Activated naive CD4-positive, alpha-beta T cell treated with anti-CD3 and anti-CD28 coated beads, Interleukin-2, amount 50 U/mL, for 16 hours (primary cell): ENCODE measurements at places on chromosomes 3 and 15.

DNA sequence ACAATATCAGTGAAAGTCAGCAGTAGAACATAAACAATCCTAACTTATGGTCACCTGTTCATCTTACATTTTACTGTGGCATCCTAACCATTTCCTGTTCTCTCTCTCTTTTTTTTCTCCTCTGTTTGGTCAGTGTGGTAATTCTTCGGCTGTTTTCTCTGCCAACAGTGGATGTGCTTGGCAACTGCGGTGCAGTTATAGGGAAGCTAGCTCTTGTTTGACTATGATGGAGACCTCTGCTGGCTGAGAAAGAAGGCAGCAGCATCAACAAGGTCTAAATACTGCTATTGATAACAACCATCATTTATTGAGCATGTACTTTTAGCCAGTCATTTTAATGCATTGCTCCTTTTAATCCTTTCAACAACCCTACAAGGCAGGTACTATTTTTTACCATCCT lies 723 bp upstream of the DRD3 start:
- DNase-seq: no peak

GRCh38 chr15:92163641-92164040 lies 230.0 kb upstream of the ST8SIA2 start:
- DNase-seq: no peak

- DNase-seq: no peak
These were observed 110.5 kb downstream of the SAMMSON start for GRCh38 chr3:70110066-70110465.

DNA sequence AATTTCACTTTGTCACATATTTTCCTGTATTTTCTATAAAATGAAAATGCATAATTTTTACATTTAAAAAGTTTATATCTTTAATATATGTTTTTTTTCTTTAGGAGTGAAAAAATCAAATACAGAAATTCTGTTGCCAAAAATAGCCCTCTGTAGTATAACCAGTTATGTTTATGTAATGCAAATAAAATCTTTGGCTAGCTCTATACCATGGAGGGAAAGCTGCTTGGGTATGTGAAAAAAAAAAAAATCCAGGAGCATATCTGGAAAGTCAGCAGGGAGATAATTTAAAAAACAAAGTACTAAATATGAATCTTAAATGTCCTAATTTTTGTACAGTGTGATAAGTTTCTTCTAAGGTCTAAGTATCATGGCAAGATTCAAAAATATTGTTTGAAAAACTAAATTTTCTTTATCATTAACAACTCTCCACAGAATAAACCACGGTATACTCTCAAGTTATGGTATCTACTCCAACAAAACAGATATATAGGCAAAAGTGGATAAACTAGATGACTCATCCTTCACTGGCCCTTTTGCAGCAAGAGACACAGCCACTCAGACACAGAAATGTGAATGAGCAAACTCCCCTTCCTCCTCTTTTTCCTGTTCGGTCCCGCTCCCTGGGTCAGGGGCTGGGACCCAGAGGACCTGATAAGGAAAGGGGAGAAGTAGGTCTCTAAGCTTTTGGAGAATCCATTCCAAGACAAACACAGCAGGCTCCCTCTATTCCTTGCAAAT lies 66.6 kb downstream of the PDZRN3 start:
- DNase-seq: no peak

DNA sequence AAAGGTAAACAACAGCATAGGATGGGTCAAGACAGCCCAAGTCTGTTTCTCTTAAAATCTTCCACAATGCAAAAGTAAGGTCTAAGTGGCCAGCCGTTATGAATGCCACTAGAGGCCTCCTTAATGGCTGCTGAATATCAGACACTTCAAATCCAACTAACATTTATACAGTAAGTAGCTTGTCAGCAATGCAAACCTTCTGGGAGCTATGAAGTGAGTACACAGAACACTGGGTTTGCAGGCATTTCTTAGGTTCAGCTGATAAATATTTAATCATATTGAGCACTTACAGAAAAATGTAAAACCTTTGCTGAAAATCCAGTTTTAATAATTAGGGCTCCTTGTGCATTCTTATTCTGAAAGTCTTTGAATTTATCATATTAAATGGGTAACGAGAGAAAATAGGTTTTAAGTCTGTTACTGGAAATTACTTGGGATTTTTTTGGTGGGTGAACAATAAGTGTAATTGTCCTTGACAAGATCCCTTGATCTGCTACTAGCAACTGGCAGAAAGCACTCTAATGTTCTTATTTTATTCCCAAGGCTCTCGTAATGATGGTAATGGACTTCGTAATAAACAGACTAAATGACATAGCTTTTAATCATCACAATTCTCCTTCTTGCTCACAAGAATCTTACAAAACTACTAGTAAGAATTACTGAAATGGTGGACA lies 141.7 kb upstream of the GPR149 start:
- no peak for DNase-seq

DNA sequence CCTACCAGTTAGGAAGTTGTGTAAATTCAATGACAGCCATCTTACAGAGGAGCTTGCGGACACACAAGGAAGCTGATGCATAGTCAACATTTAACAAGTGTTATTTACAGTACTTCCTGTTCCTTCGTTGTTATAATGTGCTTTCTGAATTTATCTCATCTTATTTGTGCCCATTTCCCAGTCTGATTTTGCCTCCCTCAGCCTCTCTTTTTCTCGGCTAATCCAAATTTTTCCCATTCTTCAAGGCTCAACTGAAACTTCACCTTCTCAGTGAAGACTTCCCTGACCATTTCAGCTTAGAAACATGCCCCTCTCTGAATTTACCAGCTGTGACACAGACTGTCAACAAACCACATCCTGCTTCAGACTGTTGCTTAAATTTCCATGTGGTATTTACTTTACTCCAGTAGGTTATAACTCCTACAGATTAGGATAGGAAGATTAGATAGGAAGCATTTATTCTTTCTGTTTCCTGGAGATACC lies 55.7 kb upstream of the CP start:
- DNase-seq: no peak

GRCh38 chr15:64746356-64746755 lies 29.0 kb downstream of the RBPMS2 start:
- no peak for DNase-seq

GRCh38 chr15:71730277-71731144 lies 79.8 kb upstream of the NR2E3 start:
- no peak for DNase-seq

GRCh38 chr3:159824333-159824732 lies 164.3 kb upstream of the IL12A start:
- DNase-seq: no peak

DNA sequence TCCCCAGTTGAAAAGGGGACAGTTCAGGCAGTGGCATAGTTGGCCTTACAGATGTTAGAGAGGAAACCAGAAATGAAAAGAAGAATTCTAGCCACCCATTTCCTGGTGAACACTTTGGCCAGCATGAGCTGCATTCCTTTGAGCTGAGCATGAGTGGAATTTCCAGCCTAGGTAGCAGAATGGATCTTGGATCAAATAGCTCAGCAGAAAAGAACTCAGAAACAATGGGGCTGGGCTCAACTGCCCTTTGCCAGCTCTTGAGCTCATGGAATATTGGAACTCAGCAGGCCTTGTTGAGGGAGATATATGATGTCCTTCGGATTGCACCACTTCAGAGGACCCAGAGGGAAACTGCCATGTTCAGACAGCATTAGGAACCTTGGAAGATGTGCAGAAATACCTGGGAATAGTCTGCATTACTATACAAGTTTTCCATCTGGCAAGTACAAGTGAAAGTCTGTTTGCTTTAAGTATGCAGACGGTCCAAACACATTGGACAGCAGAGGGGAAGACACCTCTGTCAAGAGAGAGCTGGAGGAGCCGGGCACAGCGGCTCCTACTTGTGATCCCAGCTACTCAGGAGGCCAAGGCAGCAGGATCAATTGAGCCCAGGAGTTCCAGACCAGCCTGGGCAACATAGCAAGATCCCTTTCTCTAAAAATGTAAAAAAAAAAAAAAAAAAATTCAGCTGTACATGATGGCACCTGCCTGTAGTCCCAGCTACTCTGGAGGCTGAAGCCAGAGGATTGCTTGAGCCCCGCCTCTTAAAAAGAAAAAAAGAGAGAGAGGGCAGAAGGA lies 3.1 kb upstream of the CDV3 start:
- no peak for DNase-seq

GRCh38 chr3:13023971-13024764 lies 49.1 kb downstream of the IQSEC1 start:
- DNase-seq: no peak

- DNase-seq: no peak
These were observed 122.2 kb downstream of the ANXA2 start for GRCh38 chr15:60275624-60276023.

DNA sequence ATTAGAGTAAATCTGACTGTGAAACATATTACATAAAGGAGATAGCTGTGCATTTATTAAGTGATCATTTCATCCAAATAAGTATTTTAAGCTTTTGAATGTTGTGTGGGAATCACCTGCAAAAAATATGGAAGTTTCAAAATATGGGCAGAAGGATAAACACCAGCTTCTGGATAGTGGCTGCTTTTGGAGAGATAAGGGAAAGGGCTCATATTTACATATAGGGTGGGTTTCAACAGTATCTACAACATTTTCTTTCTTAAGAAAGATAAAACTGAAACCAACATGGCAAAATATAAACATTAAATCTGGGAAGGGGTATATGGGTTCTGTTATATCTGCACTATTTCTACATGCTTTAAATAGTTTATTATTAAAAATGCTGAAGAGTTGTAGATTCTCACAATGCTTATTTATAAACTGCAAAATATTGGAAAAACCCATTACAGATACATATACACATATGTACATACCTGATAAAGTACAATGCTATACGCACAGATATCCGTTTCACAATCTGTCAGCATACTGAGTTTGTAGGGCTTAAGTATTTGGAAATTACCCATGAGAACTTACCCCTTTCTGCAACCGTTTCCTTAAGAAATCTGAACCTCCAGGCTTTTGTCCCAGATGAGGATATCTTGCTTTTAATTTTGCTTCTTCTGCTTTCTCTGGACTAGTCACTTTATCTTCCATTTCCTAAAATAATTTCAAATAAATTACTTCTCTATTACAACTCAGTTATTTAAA lies 12.1 kb downstream of the ARPP19 start:
- DNase-seq: no peak

DNA sequence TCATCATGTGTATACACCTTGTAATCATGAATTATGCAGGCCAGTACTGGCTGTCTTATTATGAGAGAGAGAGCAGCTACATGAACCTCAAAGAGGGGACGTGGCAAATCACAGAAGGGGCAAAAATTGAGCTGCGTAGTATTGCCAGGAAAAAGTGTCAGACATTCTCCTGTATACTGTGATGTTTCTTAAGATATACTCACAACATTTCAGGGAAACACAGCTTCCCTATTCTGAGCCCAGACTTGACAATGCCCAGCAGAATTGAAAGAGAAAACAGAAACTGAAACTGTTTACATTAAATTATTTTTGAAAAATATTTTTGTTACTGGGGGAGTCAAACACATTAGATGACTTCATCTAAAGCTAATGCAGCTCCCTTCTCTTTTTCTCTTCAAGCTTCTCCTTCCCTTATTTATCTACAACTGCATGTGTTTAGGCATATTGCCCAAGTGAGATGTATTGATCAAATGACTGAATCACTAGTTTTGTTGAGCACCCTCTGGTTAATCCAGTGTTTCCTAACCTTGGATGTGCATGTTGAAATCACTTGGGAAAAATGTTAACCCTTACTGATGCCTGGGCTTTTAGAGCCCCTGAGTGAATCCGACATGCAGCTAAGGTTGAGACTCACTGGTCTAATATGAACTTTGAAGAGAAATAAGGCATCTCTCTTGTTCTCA lies 39.5 kb downstream of the CADPS start:
- no peak for DNase-seq

DNA sequence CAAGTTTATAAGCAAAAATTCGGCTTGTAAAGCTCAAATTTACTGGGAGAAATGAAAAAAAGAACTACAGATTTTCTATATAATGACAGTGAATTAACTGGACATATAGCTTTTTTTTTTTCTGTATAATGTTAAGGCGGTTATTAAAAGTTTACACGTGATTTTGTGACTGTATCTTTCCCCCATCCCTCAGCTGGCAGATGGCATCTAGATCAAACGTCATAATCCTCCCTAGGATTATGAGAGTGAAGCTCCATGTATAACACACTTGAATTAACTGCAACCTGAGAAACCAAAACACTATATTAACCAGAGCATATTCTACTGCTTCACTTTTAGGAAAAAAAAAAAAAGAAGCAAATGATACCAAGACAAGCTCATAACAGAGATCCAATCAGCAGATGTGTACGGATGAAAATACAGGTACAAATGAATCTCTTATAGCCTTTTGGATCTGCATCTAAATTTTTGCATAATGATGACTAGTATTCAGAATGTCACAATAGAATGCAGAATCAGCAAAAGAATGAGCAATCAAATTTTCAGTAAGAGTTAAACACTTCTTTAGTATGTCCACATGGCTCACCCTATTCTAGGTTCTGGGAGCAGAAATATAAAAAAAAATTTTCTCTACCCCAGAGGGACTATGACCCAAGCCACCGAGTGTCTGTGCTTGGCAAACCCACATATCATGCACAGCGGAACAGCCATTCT lies 12.4 kb downstream of the MOBP start:
- no peak for DNase-seq

- DNase-seq: no peak
These were observed 45.4 kb downstream of the MAP6D1 start for GRCh38 chr3:183779896-183780465.

DNA sequence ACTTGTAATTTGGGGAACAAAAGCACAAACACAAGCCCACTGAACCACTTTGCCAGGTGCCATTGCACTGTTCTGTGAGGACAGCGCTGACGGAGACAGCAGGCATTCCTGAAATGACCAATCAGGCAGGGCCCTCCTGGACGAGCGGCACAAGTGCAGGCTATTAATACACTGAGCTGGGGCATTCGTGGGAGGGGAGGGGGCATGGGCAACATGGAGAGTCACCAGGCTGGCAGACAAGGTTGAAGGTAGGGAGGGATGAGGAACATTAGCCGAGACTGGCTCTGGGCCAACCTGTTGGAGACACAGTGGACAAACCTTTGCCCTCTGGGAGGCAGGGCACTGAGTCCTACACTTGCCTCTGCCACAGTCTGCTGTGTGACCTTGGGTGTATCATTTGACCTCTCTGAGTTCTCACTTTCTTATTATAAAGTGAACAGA lies 45.6 kb downstream of the NOX5 start:
- DNase-seq: no peak

DNA sequence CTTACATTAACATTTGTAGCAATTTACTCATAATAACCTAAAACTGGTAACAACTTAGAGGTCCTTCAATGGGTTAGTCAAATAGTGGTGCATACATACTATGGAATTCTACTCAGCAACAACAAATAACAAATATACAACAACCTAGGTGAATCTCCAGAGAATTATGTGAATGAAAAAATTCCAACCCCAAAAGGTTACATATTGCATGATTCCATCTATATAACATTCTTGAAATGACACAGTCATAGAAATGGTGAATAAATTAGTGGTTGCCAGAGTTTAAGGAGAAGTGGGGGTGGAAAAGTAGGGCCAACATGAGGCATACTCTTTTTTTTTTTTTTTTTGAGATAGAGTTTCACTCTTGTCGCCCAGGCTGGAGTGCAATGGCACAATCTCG lies 12.7 kb upstream of the SNTN start:
- DNase-seq: no peak
